Amniotic stem cell (primary cell): ENCODE measurements at places on chromosomes 3 and 15.

GRCh38 chr15:69857686-69858391, 239.9 kb downstream of the TLE3 start:
- no peak for DNase-seq

- no peak for DNase-seq
Observed at GRCh38 chr3:103006526-103007183, 571.8 kb downstream of the ZPLD1 start.

DNA sequence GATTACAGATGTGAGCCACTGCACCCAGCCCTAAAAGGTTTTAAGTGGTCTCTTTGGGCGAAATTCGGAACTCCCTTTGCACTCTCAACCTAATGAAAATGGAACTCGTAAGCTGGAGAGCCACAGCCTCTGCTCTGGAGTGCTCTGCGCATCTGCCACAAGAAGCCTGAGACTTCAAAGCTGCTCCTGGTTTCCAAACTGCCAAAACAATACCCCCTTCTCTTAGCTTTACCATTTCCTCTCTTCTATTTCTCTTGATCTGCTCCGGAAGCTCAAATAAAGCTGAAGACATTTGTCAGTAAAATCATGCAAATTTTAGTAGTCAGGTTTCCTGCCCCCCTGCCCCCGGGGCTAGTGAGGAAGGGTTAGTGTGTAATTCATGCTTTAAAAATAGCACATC, 312.7 kb downstream of the MFSD1 start:
- DNase-seq, result no peak

DNA sequence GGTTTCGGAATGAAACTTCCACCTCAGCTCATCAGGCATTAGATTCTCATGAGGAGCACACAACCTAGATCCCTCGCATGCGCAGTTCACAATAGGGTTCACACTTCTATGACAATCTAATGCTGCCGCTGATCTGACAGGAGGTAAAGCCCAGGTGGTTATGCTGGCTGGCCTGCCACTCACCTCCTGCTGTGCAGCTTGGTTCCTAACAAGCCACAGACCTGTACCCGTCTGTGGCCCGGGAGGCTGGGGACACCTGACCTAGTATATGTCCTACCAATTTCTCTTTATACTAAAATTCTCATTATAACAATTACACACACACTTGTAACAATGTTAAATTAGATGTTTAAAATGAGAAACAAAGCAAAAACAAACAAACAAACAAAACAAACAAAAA, 172.2 kb downstream of the SLC9A9 start:
- DNase-seq, result no peak

DNA sequence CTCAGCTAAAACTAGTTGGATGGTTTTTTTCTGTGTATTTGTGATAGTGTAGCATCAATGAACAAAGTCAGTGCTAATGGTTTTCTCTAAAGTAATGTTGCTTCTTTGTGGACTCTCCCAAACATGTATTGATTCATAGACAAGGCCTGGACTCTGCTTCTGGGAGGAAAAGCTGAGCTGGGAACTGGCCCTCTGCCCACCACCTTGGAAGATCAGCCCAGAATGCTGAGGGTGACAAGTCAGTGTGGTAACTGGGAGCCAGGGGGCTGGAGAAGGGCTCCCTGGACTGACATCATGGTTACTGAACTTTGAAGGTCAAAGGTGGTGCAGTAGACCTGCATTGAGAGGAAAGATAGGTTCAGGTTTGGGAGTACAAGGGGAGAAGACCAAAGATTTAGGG, 3.0 kb downstream of the ARHGAP31 start:
- DNase-seq, result no peak

DNA sequence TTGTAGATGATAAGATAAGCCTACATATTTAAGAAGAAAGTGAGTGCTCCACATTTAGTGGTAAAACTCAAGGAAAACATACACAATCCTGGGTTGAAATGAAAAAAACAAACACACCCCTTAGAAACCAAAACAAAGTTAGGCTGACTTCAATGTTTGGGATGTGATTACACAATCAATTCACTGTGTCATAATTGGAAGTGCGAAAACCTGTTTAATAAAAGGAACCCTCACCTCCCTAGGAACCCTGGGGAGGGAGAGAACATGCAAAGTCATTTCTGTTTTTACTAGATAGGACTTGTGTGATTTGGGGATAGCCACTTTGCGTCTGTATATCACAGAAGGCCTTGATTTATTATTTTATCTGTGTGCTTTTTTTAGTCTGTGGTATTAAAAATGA, 275.0 kb downstream of the NFKBIZ start:
- DNase-seq, result no peak

DNA sequence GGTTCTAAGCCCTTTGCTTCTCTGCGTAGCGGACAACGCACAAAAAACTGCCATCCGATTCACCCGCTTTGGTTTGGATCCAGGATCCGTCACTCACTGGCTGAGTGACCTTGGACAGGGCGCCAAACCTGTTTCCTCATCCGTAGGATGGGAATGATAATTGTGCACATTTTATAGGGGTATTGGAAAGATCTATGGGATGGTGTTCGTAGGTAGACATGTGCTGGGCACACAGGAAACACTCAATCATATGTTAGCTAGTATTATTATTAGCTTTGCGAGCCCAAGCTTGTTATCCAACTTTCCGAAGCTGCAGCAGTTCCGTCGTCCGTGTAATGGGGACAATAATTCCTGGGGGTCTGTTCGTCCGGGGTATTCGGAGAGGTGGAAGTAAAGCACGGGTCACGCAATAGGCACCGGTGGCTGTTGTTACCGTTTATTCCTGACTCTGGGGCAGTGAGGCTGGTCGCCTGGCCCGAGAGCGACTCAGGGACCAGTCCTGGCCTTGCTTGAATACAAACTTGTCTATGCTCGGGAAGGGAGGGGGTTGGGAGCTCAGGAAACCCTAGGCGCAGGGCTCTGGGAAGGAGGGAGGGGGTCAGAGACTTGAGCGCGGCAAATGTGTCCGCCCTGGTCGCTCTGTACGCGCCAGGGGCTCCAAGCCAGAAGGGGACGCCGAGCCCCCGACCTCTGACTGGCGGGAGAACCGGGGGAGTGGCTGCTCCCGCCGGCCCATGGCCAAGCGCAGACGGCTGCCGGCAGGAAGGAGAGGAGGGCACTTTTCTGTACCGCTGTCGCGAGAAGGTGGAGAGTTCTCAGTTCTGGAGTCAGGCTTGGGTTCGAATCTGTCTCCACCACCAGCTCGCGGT, 1.3 kb downstream of the SPSB4 start:
- DNase-seq, result no peak

GRCh38 chr15:58473724-58474123, 41.9 kb downstream of the LIPC start:
- DNase-seq, result peak; percentile 11

- no peak for DNase-seq
Observed at GRCh38 chr3:46482632-46483350, 15.0 kb upstream of the RTP3 start.

DNA sequence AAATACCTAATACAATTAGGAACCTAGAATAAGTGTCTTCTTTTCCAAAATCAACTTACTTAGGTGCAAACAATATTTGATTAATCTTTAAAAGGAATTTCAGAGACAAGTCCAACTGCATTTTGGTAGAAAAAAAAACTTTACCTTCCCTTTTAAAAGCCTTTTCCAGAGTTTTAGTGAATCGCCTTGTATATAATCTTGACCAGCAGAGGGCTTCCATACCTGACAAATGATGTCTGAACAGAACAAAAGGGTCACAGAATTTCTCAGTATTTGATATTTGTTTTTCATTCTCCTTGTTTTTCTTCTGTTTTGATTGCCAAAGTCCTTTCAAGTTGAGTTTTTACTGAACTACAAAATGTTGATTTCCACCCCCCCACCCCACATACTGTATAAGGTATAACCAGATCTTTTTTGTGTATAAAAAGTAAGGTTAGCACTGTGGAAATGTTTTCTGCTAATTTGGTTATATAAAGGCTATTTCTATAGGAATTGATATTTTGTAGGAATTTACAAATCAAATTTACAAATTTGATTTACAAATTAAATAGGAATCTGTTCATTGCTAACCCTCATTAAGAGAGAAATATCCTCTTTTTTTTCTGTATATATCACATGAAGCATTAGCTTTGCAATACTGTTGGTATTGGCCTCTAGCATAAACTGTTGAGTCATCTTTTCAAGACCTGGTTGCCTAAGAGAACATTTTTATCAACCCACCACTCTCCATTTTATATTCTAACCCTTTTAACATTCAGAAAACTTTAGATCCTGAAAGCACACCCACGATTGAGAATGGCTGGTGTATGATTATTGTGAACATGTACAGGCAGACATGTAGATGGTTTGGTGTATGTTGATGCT, 464.1 kb upstream of the RARB start:
- DNase-seq, result peak; percentile 51

- no peak for DNase-seq
Observed at GRCh38 chr3:140765246-140765645, 87.4 kb downstream of the TRIM42 start.

GRCh38 chr15:74870436-74871215, 2.5 kb downstream of the SCAMP2 start:
- no peak for DNase-seq

DNA sequence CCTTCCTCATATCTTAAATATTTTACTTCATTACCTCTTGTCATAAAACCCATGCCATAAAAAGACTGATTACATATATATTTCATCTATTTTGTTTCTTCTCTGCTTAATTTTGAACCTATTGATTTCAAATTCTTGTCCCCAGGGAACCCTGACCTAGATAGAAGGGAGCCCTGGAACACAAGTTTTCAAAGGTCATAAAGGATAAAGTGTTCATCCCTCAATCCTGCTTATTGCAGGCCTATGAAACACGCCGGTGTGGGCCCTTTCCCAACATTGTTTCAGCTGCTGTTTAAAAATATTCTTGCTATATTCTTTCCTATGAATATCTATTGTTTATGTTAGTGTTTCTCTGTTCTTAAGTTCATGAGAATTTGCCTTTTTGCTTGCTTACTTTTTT, 1389.5 kb upstream of the GBE1 start:
- DNase-seq, result no peak

GRCh38 chr3:110518031-110518430, 553.6 kb upstream of the NECTIN3 start:
- no peak for DNase-seq

GRCh38 chr3:55697177-55697865, 210.2 kb upstream of the WNT5A start:
- no peak for DNase-seq

DNA sequence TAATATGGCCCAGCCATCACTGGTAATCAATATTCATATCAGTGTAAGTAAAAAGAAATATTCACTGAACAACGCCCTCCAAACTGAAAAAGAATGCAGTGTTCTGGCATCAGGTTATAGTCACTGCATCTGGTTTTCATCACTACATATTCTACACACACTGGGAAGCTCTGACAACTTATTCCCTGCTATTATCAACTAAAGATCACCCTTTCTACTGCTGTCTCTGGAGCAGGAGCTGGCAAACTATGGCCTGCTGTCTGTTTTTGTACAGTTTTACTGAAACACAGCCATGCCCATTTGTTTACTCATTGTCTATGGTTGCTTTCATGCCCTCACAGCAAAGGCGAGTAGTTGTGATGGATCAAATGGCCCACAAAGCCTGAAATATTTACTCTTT, 35.3 kb downstream of the TUBGCP4 start:
- no peak for DNase-seq

DNA sequence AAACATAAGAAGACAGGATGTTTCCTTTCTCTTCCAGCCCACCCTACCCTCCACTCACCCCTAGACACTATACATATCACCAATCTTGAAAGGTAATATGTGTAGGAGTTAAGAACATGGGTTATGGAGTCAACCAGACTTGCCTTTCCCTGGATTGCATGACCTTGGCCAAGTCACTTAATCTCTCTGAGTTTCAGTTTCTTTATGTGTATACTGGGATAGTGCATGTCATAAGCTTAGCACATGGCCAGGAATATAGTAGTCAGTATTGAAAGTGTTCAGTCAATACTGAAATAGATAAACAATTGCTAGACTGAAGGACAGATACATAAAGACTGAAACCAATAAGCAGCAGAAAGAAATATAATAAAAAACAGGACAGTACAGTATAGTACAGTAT, 283.2 kb upstream of the STT3B start:
- no peak for DNase-seq

GRCh38 chr3:89964347-89964746, 856.9 kb downstream of the EPHA3 start:
- no peak for DNase-seq

DNA sequence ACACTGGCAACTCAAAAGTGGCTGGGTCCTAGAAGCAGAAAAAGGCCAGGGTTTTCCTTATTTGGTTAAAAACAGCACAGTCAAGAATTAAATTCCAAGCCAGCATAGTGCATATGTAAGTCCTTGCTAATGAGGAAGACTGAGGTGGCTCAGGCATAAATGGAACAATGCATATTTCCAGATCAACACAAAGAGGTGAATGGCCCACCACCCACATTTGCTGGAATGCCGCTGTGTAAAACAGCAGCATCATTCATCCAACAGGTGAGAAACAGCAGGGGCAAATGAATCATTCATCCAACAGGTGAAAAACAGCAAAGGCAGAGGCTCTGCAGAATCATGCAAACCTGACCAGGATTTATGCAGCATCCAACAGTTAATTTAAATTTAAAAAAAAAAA, 32.9 kb downstream of the GPR176 start:
- DNase-seq, result no peak

DNA sequence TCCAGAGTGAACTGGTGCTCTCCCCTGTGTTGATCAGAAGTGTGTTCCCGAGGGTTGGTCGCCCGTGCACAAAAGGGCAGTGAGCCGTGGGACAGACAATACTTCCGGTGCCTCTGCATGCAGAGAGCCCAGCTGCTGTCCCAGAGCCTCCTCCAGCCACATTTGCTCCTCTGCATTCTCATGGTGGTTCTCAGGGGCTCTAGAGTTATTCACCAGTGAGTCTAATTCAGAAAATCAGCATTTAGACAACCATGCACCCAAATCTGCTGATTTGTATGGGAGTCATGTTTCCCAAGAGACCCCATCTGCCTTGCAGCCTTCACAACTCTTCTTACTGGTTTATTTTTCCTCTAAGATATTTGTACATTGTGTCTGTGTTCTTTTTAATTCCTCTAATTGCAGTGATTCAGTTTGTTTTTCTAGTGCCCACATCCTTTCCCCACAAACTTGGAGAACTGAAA, 107.0 kb upstream of the SPRED1 start:
- DNase-seq, result no peak

GRCh38 chr3:12582730-12583129, 25.8 kb downstream of the MKRN2 start:
- DNase-seq, result no peak

GRCh38 chr15:67095912-67096311, 30.5 kb downstream of the SMAD3 start:
- DNase-seq, result no peak

GRCh38 chr3:146975476-146975875, 370.3 kb upstream of the PLSCR5 start:
- no peak for DNase-seq

DNA sequence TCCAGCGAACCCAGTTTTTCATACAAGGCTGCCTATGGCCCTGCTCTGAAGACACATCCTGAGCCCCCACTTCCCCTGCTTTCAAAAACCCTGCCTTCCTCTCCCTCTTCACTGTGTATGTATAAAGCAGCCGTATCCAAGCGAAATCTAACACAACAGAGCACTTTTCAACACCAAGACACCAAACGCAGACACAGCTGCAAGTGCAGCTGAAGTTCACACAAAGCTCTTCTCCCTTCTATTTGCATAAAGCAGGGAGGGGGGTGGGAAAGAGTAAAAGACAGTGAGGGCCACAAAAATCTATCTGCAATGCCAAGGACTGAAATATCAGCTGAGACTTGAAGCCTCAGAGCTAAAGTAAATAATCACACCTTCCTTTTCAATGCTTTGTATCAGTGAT, 35.1 kb upstream of the CSPG5 start:
- no peak for DNase-seq
